ENCODE measurements at places on chromosomes 2 and 18.

- DNase-seq = no peak
These were observed 45.7 kb upstream of the ACAA2 start for GRCh38 chr18:49859021-49859359.

GRCh38 chr2:240467149-240467642 lies 31.7 kb downstream of the GPC1 start:
- DNase-seq = no peak

DNA sequence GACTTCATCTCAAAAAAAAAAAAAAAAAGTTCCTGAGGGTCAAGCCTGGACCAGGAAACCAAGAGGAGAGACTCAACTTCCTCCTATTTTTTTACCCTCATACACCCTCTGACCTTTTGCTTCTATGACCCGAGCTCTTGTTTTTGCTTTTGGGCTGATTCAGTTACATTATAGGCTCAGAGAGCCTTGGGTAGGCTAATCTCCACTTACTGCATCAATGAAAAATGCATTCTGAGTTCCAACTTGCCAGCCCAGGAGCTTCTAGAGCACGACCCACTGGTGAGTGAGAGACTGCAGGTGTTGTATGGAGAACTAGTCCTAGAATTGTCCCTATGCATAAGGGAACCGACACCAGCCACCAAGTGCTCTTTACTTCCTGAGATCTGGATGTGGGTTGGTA lies 91.1 kb downstream of the CABLES1 start:
- DNase-seq = no peak

DNA sequence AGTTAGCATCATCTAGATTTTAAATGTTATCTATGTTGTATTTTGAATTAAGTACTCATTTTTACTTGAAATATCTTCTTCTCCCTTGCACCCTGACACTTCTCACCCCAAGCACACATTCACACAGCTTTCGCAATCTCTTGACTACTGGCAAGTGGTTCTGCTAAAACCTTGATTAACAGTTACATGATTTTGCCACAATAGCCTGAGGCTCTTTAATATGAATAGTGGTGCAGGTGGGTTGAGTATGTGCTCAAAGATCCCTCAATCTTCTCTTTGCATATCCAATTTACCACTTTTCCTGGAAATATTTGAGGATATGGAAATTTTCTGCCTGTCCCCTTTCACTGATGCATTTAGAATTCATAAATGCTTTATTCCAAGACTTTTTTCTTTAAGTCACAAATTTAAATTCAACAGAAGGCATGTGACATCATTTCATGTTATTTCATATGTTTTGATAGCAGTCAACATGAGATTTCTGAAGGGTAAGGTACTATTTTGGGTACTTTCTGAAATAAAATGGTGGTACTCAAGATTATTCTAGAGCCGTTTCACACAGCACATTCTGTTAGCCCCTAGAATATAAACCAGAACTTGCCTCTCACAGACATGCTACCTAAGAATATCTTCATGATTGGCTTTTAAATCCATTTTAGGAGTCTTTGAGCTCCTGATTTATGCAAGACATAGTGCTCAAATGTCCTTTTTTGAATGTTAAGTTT lies 339.7 kb downstream of the RPRM start:
- no peak for DNase-seq

GRCh38 chr18:26549263-26550094 lies 1.1 kb upstream of the KCTD1 start:
- DNase-seq = no peak

- no peak for DNase-seq
These were observed 41.6 kb upstream of the NT5C1B start for GRCh38 chr2:18630941-18631340.

DNA sequence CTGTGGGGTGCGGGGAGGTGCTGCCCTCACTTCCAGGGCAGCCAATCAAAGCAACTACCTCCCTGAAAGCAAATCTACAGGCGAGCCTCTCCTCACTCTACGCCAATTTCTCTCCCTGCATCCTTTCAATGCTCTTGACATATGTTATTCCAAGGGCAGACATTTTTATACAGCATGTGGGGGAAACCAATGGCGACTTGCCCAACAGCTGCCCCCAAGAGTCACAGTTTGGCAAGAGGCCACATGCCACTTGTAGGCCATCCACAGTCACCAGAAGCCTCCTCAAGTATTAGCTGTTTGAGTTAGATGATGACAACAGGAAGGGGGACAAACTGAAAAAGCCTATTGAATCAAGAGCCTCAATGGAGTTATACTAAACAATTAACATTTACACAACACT lies 114.6 kb downstream of the MYO5B start:
- no peak for DNase-seq

DNA sequence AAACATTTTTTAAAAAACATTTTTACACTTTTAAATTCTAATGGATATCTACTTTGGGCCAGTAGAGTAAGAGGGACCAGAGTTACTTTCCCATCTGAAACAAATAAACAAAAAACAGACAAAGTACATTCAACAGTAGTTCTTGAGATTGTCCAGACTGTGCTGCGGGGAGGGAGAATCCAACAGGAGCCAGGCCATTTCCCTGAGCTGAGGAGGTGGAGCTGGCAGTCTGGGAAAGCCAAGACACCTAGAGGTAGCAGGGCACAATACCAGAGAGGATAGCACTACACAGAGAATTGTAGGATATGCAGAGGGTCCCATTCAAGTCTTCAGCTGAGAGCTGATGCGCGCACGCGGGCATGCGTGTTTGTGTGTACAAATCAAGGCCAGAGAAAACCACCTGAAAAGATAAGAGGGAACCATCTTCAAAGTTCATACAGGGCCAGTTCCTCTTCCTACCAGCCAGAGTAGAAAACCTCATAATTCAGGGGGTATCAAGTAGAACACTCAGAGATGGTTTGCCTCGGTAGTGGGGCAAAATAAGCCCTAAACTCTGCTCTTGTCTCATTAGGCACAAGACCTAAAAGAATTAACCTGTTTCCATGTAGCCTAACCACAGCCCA lies 44.0 kb downstream of the PTRHD1 start:
- DNase-seq = no peak

- no peak for DNase-seq
These were observed 62.3 kb upstream of the TMEM178A start for GRCh38 chr2:39603436-39603835.

- no peak for DNase-seq
These were observed 292.8 kb downstream of the LNPK start for GRCh38 chr2:175709248-175709647.

DNA sequence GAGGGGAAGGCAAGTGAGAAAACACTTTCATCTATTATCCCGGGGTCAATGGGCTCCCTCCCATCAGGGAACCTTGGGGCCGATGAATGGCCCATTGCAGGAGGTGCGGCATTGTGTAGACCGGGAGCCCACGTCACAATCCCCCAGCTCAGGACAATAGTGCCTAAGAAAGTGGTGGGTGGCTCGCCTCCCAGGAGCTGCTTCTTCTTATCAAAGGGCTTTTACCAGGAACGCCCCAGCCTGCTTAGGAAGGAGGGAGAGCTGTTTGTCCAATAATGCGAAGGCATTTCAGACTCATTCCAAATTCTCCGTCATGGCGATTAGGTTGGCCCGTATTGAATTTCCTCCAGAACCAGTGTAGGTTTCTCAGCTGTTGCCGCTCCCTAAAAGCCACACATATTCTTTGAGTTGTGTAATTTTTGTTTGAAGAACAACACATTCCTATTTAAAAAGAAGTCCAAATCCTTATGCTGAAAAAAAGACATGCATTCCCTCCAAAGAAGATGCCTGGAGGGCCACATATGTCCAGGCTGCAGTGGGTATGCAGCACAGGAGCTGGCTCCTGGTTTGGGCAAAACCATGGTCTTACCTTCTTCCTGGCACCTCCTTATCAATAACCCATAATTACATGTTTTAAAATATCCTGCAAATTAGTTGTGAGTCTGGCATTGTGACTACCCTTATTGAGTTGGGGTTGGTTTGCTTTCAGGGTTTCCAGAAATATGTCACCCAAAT lies 264.7 kb downstream of the MYCN start:
- no peak for DNase-seq

GRCh38 chr2:213279971-213280370 lies 4.3 kb upstream of the SPAG16 start:
- no peak for DNase-seq

DNA sequence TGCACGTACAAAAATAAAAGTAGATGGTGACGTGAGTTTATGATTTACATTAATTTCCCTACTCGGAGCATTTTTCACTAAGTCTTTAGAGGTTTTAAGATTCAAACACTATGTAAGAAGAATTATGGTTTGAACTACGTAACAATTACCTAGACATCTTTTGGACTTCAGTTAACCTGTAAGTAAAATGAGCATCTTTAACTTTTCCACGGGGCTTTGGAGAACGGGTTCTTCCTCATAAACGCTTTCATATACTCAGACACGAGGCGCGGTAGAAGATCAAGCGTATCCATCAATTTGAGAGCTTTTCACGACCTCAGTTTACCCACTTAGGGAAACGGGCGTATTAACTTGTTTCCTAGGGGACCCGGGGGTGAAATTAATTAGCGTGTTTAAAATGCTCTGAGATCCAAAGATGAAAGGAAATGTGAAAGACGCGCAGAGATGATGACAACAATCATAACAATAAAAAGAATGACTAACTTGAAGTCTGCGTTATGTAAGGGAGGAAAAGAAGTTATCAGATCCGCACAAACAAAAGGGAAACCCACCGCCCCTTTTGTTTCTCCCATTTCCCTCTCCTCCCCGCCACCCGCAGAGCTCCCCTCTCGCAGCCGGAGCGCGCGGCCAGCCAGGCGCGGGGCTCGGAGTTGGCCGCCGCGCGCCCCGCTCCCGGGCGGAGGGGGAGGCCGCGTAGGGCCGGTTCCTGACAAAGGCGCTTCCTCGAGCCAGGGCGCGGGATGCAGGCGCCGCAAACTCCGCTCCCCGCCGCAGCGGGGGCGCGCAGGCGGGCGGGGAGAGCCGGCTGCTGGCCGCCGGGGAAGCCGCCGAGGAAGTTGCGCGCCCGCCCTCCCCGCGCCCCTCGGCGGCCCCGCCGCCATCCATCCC lies 807 bp downstream of the PELI1 start:
- no peak for DNase-seq

GRCh38 chr2:214465363-214466146 lies 54.7 kb downstream of the VWC2L start:
- no peak for DNase-seq

DNA sequence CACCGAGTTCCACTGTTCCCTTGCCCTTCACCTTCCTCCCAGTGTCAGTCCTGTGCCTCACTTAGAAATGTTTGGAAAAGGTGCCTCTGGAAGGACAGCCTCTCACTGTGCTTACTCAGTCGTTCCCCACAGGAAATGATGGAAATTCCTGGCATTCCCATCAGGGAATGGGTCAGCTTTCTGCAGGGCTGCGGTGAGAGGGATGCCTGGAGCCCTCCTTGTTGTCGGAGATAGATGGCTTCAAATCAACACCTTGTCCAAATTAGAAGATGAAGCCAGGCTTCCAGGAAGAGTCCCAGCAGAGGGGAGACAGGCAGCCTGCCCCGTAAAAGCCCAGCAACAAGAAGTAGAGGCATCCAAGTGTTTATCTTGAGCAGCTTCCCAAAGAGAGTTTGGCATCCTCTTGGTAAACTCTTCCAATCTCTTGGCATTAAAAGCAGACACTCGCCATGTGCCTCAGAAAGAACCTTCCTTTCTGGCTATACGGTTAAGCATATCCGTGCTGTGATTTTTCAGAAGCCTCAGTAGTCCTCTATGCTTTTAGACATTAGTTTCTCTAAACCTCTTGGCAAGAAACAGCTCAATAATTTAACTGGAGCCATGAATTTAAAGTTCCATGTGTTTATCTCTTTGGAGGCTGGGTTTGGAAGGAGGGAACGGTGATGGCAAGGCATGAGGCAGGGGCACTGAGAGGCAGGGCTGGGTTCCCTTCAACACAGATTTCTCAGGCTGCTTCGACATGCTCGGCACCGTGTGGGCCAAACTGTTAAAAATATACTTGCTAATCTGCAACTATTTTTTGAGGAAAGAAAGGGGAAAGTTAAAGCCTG lies 25.1 kb downstream of the COLEC12 start:
- DNase-seq = no peak

DNA sequence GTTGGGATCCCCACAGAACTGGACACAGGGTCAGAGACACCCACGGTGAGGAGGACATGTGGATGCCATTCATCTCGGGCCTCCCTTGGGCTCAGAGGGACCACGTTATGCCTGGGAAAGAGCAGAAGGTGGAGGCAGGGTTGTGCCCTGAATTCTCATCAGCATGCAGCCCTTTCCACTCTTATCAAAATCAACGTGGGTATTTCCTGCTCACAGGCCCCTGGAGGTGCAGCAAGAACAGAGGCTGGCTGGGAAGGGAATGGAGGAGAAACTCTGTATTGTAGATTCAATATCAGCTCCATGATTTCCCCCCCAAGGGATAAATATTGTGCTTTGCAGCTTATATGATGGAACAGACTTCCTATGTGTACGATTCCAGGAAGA lies 90.9 kb downstream of the SETBP1 start:
- DNase-seq = no peak

DNA sequence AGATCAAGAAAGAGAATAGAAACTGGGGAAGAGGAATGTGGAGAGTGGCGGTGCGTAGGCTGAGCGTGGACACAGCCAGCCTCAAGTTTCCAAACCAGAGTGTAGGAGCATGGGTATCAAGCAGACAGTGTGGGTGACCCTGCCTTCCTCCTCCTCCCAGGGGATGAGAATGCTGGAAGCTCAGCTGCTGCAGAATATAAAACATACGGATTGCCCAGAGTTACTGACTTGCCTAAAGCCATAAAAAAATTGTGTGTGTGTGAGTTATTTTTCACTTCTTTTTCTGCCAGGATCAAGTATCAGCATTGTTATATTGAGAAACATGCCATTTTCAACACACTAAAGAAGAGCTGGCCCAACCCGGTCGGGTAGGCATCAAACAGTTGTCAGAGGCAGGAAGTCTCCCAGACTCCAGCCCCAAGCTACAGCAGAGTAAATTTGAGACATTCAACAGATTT lies 333.3 kb upstream of the ACVR2A start:
- no peak for DNase-seq

GRCh38 chr2:3575534-3576262 lies 638 bp downstream of the RPS7 start:
- no peak for DNase-seq

- DNase-seq = no peak
These were observed 279.3 kb upstream of the NCKAP5 start for GRCh38 chr2:133847591-133847990.

- DNase-seq = no peak
These were observed 48.8 kb downstream of the SLC4A1AP start for GRCh38 chr2:27712522-27712921.

DNA sequence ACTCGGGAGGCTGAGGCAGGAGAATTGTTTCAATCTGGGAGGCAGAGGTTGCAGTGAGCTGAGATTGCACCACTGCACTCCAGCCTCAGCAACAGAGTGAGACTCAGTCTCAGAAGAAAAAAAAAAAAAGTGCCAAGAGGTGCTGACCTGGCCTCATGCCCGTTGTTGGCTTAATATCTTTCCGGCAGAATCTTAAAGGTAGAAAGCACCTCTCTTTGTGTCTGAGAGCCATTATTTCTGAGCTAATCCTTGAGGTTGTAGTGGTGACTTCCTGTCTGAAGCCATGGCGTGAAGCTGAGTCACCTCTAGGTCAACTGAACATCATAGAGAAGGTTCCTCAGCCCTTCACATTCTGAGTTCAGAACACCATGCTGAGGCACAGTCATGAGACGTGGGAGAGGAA lies 60.4 kb downstream of the WDSUB1 start:
- no peak for DNase-seq
